ENCODE measurements at places on chromosomes 1 and 21.
A peak's percentile ranks its signal among the peaks of the same experiment; 100 is the strongest.

DNA sequence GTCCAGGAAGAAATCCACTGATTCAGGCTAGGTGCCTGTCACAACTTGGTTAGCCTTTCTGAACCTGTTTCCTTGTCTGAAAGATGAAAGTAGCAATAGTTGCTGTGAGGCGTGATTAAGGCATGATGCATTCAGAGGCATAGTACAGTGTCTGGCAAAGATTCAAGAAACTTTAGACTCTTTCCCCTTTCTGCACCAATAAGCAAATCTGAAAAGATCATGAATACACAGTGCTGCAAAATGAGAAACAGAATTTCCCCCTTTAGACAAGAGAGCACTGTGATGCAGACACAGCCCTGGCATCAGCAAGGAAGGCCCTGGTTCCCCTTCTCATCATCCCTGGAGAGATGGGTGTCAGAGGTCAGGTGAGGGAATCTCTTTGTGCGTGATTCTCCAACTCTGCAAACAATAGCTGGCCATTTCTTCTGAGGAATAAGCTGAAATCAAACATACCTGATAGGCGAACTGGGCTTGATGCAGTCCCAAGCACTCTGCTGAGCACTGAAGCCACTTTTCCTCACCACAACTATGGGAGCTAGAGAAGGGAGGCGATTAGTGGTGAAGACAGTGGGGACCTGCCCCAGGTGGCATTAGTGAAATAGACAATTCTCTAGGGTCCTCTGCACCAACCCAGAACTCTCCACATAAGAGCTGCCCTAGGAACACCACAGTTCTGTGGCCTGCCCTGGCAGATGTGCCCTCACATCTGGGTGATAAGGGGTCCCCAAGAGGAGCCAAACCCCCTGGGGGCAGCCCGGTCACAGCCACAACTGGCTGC, 41.7 kb downstream of the ITPKB start:
- DNase-seq: no peak

GRCh38 chr1:26477446-26478152, 5.4 kb downstream of the HMGN2 start:
- DNase-seq: no peak

- DNase-seq: no peak
Measured at GRCh38 chr21:46621457-46622182, 13.9 kb upstream of the PRMT2 start.

- DNase-seq: no peak
Measured at GRCh38 chr21:34912022-34912945, 136.8 kb downstream of the RUNX1 start.

DNA sequence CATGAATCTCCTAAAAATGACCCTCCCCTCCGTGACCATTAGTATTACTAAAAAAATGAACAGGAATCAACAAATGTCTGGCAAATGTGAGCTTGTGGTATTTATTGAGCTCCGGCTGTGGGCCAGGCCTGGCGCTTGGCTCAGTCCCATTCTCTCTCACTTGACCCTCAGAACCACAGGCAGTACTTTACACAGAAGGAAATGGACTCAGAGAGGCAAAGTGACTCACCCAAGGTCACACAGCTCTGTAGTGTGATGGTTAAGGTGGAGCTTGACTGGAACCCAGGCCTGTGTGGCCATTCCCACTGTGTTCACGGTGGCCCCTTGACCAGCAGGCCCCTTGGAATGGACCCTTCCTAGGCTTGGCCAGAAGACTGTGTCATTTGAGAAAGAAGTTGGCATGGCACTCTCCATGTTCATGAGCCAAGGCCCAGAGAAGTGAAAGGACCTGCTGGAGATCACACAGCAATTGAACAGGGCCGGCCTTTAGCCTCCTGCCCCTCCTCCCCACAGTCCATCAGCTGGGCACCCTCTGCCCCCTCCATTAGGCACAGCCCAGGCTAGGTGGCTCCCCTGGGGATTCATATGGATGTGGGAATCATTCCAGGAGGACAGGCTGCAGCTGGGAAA, 32.1 kb downstream of the FAM151A start:
- DNase-seq: no peak

DNA sequence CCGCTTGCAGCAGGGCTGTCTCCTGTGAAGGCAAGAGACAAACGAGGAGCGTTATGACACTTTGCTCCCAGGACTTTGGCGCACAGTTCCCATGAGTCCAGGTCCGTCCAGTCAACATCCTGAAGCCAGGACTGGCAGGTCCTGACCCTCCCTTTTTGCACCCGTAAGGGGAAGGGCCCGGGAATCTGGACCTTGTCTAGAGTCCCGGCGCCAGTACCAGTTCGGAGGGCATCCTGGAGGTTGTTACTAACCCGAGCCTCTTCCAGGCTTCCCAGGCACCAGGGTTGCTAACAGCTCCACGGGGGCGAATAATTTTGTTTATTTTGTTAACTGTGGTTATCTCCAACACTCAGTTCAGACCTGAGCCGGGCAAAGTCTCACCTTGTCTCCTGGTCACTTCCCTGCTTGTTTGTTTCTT, 682 bp upstream of the RWDD3 start:
- DNase-seq: no peak

DNA sequence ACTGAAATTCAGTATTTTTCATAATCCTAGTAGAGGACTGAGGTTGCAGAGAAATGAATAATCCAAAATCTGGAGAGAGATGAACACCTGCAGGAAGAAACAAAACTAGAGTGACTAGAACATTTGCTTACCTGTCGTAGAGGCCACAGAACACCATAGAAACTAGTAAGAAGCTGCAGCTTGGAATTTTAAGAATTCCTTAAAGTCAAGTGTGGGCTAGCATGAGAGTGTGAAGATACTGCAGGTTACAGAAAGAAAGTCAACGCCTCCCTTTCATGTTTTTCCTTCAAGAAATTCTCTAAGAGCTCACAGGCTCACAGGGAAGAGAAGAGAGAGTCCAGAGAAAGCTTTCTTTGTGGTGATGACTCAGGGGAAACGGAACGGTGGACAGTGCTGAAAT, 633.7 kb downstream of the LRRIQ3 start:
- no peak for DNase-seq

- DNase-seq: no peak
Measured at GRCh38 chr1:6580119-6580592, 362 bp downstream of the ZBTB48 start.

DNA sequence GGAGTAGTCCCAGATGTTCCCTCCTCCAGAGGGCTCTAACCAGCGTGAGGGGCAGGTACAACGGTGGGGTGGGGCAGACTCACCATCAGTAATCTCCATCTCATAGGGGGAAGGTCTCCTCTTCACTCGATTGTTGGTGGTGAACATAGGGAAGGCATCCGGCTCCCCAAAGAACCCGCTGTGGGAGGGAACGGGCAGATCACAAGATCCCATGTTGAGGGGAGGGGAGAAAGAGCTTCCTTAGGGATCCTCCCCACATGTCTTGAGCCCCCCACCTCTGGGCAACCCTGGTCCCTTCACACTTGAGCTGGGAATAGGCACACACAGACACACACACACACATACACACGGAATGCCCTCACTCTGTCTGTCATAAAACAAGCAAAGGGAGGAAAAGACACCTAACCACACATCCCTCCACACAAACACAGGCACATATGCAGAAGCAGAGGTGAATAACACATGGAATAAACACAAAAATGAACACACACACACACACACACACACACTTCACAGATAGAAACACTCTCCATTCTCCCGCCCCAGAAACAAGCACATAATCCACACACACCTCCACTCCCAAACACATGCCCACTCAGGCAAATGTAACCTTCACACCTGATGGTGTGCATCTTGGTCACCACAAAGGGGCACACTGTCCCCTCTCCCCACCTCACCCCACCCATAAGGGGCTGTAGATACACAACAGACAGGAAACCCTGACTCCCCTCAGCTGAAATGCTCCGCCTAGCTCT, 7.9 kb downstream of the TAL1 start:
- no peak for DNase-seq

- DNase-seq: peak; percentile 37
Measured at GRCh38 chr1:47192458-47193384, 2.9 kb upstream of the PDZK1IP1 start.

- no peak for DNase-seq
Measured at GRCh38 chr1:6239950-6240768, 3.8 kb upstream of the HES3 start.

DNA sequence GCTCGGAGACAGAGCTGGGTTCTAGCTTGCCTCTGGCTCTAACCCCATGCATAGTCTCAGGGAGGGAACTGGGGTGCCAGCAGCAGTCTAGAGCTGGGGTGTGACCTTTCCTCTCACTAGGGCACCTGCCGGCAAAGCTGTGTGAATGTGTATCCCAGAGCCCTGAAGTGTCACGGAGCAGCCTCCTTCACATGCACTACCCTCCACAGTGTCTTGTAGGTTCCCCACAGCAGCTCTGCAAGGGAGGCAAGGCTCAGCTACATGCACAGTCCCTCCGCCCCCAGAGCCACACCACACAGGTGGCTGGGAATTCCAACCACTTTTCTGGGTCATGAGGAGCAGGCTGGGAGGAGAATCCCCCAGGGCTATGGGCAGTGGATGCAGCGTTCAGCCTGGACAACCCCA, 7.7 kb upstream of the HPCA start:
- DNase-seq: no peak

DNA sequence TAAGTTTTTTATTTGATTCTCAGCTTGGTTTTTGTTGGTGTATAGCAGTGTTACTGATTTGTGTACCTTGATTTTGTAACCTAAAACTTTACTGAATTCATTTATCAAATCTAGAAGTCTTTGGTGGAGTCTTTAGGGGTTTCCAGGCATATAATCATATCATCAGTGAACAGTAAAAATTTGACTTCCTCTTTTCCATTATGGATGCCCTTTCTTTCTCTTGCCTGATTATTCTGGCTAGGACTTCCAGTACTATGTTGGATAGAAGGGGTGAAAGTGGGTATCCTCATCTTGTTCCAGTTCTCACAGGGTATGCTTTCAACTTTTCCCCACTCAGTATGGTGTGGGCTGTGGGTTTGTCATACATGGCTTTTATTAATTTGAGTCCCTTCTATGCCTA, 23.6 kb upstream of the MAB21L3 start:
- DNase-seq: no peak

GRCh38 chr1:25111706-25112105, 120.6 kb downstream of the SYF2 start:
- DNase-seq: no peak

DNA sequence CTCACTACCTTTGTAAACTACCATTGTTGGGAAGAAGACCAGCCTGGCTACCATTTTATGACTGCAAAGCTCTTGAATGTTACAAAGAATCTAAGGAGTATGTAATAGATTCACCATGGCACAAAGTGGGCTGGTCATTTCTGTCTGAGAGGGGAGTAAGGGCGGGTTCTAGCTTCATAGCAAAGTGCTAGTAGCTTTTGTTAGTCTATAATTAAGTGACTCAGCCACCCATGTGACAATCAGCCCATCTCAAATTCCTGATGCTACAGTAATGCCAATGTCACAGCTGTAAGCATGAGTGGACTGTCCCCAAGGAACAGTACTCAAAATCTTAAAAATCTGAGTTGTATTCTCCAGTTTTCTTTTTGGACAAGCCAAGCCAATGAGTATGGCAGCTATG, 15.4 kb upstream of the OTUD3 start:
- DNase-seq: no peak

GRCh38 chr1:170414989-170415709, 116.8 kb upstream of the GORAB start:
- DNase-seq: no peak

DNA sequence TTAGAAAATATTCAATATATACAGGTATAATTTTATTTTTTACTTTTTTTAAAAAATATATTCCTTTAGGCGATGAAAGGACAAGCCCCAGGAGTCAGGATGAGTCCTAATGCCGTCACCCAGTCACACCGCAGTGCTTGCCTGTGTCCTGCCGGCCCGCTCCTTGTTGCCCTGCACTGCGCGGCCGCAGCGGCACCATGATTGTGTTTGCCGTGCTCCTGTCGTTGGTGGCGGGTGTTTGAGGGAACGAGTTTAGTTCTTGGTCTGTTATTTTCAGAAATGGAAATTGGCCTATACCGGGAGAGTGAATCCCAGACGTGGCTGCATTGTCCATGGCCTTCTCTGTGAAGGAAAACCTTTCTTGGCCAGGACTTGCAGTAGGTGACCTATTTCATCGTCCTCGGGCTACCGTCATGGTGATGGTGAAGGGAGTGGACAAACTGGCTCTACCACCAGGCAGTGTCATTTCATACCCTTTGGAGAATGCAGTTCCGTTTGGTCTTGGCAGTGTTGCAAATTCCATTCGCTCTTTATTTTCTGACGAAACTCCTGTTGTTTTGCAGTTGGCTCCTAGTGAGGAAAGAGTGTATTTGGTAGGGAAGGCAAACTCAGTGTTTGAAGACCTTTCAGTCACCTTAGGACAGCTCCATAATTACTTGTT, 45.9 kb upstream of the CRB1 start:
- DNase-seq: no peak

- no peak for DNase-seq
Measured at GRCh38 chr1:157958263-157958662, 35.2 kb upstream of the KIRREL1 start.

GRCh38 chr1:7172804-7173203, 387.6 kb downstream of the CAMTA1 start:
- no peak for DNase-seq

GRCh38 chr1:75233302-75233929, 99.2 kb downstream of the LHX8 start:
- no peak for DNase-seq

DNA sequence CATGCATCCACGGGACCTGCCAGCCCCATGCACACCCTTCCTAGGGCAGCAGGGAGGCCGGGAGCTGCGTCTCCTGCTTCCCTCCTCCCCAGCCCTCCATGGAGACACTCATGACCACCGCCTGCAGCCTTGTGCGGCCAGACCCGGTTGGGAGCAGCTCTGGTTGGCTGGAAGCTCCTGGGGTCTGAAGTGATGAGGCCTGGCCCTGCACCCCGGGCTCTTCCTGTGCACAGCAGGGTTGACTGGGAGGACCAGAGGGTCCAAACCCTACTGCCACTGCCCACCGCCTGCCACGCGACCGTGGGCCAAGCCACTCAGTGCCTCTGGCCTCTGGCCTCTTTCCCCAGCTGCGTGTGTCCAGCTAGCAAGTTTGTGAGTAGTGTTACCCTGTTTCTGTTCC, 111.1 kb upstream of the COL6A1 start:
- DNase-seq: no peak

- no peak for DNase-seq
Measured at GRCh38 chr1:25615563-25616094, 962 bp upstream of the MAN1C1 start.

All from effector memory CD4-positive, alpha-beta T cell (primary cell).